ENCODE measurements at places on chromosomes 5 and 9. TPM values are rescaled to one million over a fixed set of nuclear protein-coding genes. Genes with fewer than 3 reads are reported as not detected.

The FREM1 gene
- 0.05 TPM for total RNA-seq

The IL5 gene
- not detected for total RNA-seq

The SPARC gene
- total RNA-seq, result 176 TPM

The NTRK2 gene
- total RNA-seq, result under 0.01 TPM

The CDH12 gene
- not detected for total RNA-seq

The CACNA1B gene
- under 0.01 TPM for total RNA-seq

The LRRC70 gene
- 0.07 TPM for total RNA-seq

The SYK gene
- 31.0 TPM for total RNA-seq

The ADAMTS16 gene
- total RNA-seq, result not detected
